ENCODE measurements at places on chromosomes 1 and 21. TPM values are rescaled to one million over a fixed set of nuclear protein-coding genes. Genes with fewer than 3 reads are reported as not detected.

Gene CFAP126
- total RNA-seq = not detected

GRCh38 chr1:16085522-16085921, 12.1 kb upstream of the FAM131C start:
- H3K27ac ChIP-seq = peak overlapping the region; percentile 57
- no peak for DNase-seq
- H3K4me3 ChIP-seq = no peak overlapping the region
- H3K4me1 ChIP-seq = peaks cover 22% of the 10 kb centered on the region

DNA sequence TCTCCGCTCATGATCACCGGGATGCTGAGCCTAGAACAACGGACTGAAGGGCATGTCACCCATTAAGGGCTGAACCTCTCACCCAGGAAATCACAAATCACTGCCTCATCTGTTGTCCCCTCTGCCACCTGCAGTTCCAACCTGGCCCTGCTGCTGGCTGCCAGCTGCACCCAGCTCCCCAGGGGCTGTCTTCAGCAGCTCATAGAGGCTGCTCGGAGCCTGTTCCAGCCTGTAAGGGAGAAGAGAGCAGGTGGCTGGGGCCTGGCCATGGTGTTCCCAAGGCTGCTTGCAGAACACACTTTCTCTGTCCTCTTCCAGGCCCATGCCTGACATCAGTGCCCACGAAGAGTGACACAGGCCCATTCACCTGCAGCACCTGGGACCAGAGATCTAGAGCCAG, 44.5 kb upstream of the DISP3 start:
- no peak for DNase-seq
- no peak overlapping the region for H3K27ac ChIP-seq
- no peaks in the 10 kb centered on the region for H3K36me3 ChIP-seq
- H3K4me1 ChIP-seq = no peaks in the 10 kb centered on the region
- H3K4me3 ChIP-seq = no peak overlapping the region
- H3K27me3 ChIP-seq = peaks cover 2% of the 10 kb centered on the region

DNA sequence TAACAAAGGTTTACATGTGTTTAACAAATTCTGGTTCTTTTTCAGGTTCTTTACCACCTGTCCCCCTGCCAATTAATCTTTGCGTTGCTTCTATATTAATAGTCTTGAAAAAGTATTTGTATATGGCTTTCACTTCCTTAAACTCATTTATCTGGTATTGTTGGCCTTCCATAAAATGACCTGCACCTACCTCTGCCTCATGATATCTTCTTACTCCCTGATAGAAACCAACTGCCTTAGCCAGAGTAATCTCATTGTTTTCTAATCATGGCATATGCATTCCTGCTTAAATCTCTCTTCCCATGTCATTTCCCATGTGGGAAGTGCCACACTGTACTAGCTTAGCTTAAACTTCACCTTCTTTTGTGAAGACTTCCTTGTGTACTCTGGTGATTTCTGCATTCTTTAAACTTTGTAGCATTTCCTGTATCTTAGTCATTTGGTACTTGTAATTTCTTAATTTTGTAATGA, 8.7 kb downstream of the SMG7 start:
- H3K27ac ChIP-seq = no peak overlapping the region
- H3K4me3 ChIP-seq = no peak overlapping the region
- no peaks in the 10 kb centered on the region for H3K27me3 ChIP-seq
- H3K36me3 ChIP-seq = no peaks in the 10 kb centered on the region
- no peak for DNase-seq
- H3K4me1 ChIP-seq = peaks cover 5% of the 10 kb centered on the region

DNA sequence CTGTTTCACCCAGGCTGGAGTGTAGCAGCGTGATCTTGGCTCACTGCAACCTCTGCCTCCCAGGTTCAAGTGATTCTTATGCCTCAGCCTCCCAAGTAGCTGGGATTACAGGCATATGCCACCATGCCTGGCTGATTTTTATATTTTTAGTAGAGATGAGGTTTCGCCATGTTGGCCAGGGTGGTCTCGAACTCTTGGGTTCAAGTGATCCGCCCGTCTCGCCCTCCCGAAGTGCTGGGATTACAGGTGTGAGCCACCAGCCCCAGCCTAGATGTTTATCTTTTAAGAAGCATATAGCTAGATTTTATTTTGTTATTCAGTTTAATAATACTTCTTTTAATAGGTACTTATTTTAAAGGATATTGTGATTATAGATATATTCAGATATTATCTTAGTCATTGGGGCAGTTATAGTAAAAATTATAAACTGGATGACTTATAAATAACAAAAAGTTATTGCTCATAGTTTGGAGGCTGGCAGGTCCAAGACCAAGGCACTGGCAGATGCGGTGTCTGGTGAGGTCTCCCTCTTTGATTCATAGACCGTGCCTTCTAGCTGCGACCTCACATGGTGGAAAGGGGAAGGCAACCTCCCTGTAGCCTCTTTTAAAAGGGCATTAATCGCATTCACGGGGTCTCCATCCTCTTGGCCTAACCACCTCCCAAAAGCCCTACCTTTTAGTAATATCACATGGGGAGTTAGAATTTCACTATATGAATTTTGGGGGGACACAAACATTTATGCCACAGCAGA, 3.1 kb upstream of the KCNE2 start:
- no peak for DNase-seq
- no peak overlapping the region for H3K27ac ChIP-seq
- H3K4me1 ChIP-seq = peaks cover 3% of the 10 kb centered on the region

GRCh38 chr1:30286241-30286987, 437.0 kb downstream of the MATN1 start:
- H3K4me1 ChIP-seq = no peaks in the 10 kb centered on the region
- H3K4me3 ChIP-seq = no peak overlapping the region
- peaks cover 4% of the 10 kb centered on the region for H3K27me3 ChIP-seq
- peak; percentile 83 for DNase-seq

- H3K4me3 ChIP-seq = no peak overlapping the region
- no peaks in the 10 kb centered on the region for H3K27me3 ChIP-seq
- no peak overlapping the region for H3K27ac ChIP-seq
- no peaks in the 10 kb centered on the region for H3K36me3 ChIP-seq
- DNase-seq = no peak
Measured at GRCh38 chr1:5737081-5737480, 255.1 kb downstream of the NPHP4 start.

GRCh38 chr1:27166351-27166802, 11.5 kb upstream of the SLC9A1 start:
- H3K4me1 ChIP-seq = no peaks in the 10 kb centered on the region
- H3K4me3 ChIP-seq = no peak overlapping the region
- no peaks in the 10 kb centered on the region for H3K36me3 ChIP-seq
- no peak for DNase-seq

DNA sequence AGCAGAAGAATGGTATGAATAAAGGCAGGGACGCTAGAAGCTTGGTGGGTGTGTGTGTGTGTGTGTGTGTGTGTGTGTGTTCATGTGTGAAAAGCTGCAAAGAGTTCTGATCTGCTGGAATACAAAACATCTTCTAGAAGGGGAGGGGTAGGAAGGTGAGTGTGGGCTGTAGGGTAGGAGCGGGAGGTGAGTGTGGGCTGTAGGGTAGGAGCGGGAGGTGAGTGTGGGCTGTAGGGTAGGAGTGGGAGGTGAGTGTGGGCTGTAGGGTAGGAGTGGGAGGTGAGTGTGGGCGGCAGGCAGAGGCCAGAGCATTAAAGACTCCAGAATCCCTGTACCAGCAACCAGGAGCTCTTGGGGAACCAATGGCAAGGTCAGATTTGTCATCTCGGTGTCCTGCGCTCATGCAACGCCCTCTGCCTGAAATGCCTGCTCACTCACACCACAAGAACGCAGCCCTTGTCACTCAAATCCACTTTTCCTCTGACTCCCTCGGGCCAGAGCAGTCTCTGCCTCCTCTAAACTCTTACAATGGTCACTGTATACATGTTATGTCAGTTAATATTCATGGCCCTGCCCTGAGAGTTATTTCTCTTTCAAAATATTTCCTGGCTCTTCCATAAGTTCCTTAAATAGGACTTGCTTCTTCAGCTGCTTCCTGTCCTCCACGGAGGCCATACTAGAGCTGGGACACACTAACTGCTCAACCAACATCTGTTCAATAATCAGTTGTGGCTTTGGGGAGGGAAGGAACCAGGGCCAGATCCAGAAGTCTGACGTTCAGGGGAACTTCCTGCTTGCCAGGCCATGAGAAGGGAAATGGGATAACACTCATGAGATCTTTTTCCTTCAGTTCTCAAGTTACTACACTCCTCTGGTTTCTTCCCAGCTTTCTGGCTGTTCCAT, 53.6 kb upstream of the ZNF644 start:
- no peaks in the 10 kb centered on the region for H3K4me1 ChIP-seq
- H3K4me3 ChIP-seq = no peak overlapping the region
- H3K27ac ChIP-seq = no peak overlapping the region
- no peaks in the 10 kb centered on the region for H3K36me3 ChIP-seq

DNA sequence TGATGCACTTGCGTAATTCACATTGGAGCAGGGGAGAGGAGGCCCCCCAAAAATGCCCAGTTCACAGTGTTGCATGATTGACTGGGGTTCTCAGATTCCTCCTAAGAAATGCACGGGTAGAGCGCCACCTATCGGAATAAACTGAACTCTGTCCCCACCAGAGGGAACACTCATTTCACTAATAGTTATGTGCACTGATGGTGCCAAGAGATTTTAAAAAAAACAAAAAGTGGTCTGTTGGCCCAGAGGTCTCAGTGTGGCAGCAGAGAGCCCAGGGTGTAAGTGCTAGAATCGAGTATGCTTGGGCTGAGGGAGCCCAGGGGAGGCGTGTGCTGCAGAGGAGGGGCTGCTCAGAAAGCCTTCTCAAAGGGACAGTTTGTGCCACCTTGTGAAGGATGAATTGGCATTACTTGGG, 6.9 kb downstream of the PINK1 start:
- no peak for DNase-seq
- peaks cover 48% of the 10 kb centered on the region for H3K36me3 ChIP-seq
- H3K4me1 ChIP-seq = peaks cover under 1% of the 10 kb centered on the region
- H3K4me3 ChIP-seq = no peak overlapping the region
- H3K27me3 ChIP-seq = no peaks in the 10 kb centered on the region

Measured in osteocyte (in vitro differentiated cells).